ENCODE measurements at places on chromosomes 16 and 17.

DNA sequence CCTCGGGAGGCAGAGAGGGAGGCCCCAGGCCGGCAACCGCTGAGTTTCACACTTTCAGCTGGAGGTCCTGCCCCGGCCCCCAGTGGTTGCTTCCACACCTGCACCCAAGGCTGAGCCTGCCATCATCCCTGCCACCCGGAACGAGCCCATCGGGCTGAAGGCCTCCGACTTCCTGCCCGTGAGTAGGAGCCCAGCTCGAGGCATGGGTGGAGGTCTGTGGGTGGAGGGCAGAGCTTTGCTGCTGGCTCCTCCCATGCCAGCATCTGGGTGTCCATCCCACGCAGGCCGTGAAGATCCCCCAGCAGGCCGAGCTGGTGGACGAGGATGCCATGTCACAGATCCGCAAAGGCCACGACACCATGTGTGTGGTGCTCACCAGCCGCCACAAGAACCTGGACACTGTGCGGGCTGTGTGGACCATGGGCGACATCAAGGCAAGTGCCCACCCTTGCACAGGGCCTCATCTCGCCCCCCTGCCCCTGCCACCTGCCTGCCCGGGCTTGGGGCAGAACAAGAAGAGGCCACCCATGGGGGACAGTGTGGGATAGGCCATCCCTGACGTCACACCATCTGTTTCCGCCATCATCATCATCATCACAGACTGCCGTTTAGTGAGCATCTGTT lies 19.6 kb downstream of the KATNB1 start:
- DNase-seq: no peak

GRCh38 chr17:40553694-40554534 lies 11.4 kb downstream of the CCR7 start:
- DNase-seq: no peak

- no peak for DNase-seq
These were observed 23.8 kb downstream of the MINK1 start for GRCh38 chr17:4856937-4857314.

DNA sequence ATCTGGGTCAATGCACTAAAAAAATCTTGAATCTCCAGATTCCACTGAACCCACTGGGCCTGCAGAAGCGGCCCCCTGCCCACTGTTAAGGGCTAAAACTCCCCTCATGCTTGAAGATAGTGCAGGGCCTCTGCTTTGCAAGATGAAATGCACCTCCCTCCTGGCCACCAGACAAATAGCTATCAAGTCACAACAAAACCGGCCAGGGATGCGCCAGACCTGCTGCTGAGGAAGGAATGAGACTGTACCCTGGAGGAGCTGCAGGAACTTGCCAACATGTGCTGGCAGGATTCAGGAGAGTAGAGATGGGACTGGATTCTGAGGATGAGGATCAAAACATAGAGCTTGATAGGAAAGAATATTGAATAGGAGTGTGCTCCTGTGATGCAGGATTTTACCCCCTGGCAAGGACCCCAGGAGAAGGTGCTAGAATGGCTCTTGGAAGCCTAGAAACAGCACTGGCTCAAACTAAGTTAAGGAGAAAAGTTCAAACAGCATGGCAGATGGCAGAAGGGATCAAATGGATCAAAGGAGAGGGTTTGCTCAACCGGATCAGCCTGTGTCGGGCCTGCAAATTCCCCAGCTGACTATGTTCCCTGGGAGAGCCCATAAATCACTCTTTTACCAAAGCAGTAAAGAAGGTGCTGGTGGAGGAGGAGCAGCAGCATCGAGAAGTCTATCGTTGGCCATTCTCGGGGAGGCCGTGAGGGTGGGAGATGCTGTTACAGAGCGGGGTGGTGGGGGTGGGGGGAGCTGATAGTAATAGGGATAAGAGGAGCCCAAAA lies 27.2 kb upstream of the XYLT2 start:
- no peak for DNase-seq

- no peak for DNase-seq
These were observed 14.0 kb downstream of the MARCHF10 start for GRCh38 chr17:62793919-62794665.

DNA sequence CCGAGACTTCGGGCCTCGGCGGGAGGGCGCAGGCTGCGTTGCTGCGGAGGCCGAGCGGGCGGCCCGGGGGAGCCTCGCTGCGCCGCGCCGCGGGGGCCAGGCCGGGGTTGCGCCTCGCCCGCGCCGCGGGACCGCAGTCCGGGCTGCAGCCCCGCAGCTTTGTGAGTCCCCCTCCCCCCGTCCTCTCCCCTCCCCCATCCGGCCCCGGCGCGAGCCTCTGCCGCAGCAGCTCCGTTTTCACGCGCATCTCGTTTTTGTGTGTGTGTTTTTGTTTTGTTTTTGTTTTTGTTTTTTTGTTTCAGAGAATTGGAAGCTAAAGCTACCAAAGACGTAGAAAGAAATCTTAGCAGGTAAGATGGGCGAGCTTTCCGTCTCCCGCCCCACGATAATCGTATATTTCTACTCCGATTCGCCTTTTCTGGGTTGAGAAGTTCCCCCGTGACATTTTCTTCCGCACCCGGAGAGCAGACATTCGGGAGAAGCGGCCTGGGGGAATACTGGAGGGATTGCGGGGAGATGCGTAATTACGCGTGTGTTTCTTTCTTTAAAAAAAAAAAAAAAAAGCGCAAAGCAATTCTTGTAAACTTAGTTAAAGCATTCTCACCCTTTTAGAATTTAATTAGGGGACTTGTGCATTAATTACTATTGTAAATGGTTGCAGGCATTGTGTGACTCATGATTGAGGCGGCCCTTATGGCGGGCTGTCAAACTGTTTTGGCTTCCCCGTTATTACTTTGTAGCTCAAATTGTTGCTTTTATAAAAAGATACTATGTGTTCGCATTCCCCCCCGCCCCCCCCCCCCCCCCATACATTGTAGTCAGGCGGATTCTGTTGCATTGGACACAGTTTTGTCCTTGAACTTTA lies 732 bp downstream of the TNRC6A start:
- peak; percentile 9 for DNase-seq

GRCh38 chr16:12677502-12677901 lies 126.2 kb downstream of the CPPED1 start:
- DNase-seq: no peak

- DNase-seq: no peak
These were observed 21.5 kb downstream of the MRC2 start for GRCh38 chr17:62648956-62649294.

DNA sequence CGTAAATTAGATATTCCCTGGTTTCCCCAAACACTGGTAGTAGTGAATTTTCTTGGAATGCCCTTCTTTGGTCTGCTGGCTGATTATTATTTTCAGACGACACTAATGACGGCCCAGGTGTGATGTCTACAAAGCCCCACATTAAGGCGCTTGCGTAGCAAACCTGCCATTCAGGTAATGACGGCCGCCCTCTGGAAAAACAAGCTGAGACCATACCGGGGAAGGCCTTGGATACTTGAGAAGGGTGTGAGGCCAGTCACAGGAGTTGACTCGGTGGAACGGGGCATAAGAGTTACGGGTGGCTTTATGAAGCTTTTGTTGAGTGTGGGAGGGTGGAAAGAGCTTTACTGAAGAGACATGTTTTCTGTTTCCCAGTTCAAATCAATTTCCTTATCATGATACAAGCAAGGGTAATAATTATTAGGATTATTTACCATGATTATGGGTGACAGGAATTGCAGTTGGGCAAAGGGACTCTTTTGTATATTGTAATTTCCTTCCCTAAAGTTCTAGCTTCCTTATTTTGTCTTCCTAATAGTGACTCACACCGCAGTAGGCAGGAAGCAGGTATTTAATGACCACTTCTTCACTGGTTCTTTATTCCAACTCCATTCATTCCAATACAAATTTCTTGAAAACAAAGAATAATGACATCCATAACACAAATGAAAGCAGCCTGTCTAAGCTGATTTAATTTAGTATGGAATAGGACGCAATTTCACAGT lies 24.8 kb downstream of the KRT23 start:
- DNase-seq: no peak

- DNase-seq: no peak
These were observed 3.3 kb upstream of the PITPNA start for GRCh38 chr17:1565877-1566276.

DNA sequence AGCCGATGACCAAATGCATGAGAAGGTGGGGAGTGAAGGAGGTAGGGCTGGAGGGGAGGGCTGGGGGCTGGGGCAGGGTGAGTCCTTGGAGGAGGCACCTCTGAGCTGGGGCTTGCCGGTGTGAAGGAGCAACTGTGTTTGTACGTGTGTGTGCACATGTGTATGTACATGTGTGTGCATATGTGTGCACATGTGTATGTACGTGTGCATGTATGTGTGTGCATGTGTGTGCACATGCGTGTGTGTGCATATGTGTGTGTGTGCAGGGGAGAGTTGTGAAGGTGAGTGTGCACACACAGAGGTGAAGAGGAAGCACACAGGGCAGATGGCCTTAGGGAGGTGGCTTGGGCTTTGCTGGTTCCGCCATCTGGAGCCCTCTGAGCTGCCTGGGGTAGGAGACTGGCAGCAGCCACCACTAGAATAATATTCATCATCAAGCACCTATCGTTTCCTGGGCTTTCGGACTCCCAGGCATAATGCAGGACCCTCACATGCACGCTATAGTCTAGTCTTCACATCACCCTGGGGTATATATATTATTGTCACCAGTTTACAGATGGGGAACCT lies 120.9 kb upstream of the CDC42EP4 start:
- no peak for DNase-seq

- no peak for DNase-seq
These were observed 1.2 kb upstream of the FOXF1 start for GRCh38 chr16:86508947-86509758.

DNA sequence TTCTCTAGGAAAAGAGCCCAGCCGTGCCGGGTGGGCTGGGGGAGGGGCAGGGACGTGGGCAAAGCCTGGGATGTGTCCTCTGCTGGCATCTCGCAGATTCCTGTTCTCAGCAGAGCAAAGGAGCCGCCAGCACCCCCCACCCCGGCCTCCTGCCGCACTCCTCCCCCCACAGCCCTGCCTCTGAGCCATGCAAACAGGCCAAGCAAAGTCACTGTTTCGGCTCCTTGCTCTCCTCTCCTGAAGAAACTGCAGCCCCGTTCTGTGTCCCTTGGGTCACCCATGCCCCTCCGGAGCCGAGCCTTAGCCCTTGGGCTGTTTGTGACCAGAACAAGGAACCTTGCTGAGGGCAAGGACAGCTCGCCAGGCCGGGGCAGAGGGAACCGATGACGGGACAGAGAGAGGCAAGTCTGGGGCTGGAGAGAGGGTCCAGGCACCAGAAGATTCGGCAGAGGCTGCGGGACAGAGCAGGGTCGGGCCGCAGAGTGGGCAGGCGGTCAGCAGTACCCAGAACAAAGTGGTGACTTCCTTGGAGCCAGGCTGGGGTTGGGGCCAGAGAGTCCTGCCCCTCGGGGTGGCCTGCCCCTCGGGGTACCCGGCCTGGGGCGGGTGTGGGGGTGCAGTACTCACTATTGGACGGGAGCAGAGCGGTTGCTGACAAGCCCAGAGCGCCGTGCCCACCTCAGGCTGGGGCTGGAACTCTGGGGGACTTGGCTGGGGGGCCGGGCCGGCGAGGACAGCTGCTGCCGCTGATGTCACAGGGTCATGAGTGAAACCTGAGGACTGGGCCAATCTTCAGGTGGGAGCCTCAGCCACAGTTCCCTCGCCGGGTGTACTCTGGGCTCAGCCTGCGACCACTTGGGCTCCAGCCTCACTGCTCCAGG lies 9.2 kb upstream of the PRR29 start:
- no peak for DNase-seq

DNA sequence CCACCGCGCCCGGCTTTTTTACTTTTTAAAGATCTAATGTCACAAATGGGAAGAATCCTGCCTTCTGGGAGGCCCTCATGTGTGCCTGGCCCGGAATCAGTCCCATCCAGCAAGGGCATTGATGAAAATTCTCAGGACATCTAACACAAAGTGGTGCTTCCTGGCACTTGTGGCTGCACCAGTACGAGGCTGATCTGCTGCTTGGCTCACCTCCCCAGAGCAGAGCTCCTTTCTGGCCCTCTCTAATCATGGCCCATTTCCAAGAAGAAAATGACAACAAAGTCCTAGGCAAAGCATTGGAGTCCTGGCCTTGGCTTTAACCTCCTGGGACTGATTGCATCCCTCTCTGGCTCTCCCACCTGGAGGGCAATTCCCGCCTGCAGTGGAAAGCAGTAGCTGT lies 50.7 kb upstream of the SIAH1 start:
- no peak for DNase-seq

GRCh38 chr17:41061964-41062363 lies 2.0 kb upstream of the KRTAP2-3 start:
- DNase-seq: no peak

DNA sequence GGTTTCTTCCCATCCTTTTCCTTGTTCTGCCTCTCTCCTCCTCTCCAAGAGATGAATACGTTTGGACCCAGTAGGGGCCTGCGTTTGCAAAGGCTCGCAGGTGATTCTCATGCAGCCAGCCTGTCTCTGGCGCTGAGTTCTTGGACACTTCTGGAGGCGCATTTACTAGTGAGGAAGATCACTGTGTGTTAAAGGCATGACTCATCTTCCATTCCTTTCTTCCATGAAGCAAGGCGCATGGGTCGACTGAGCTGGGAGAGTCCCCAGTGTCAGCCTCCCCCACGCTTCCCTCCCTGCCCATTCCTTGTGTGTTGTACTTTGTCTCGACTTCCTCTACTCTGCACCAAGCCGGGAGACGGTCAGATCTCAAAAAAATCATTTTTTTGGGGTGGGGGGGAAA lies 159.9 kb upstream of the EEF2KMT start:
- no peak for DNase-seq

GRCh38 chr17:29412780-29413565 lies 22.8 kb downstream of the TAOK1 start:
- no peak for DNase-seq

- no peak for DNase-seq
These were observed 2.2 kb upstream of the TOX3 start for GRCh38 chr16:52549011-52549692.

GRCh38 chr17:81322271-81323082 lies 27.4 kb upstream of the SLC38A10 start:
- DNase-seq: peak; percentile 16

- no peak for DNase-seq
These were observed 28.7 kb upstream of the DNAI2 start for GRCh38 chr17:74245145-74245831.

DNA sequence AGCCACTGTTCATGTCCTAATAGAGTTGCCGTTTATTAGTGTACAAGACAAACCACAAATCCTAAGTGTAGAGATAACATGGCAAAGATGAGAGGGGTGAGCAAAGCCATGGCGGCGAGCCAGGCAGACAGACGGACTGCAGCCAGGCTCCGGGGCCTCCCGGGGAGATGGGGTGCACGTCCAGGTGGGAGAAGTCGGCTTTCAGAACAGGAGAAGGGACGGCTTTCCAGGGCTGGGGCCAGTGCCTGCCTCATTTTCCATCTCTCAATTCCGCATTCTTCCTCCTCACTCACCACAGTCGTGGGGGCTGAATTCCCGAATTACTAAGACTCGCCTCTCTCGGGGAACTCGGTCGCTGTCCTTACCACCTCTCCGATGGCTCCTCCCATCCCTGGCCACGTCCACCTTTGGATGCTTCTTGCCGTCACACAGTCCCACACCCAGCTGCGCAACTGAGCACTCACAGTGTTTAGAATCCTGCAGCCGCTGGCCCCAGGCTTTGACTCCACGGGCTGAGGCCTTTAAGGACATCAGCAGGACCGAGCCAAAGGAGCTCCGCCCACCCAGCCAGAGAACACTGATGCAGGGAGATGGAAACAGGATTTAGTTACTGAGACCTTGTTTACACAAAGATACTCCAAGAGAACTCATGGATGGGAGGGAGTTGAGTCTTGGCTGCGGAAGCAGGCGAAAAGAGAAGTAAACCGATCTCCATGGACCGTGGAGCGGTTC lies 59.7 kb downstream of the RNF112 start:
- no peak for DNase-seq

GRCh38 chr17:79749156-79749815 lies 18.5 kb downstream of the ENPP7 start:
- no peak for DNase-seq

Data from activated T-cell treated with anti-CD3 and anti-CD28 coated beads for 24 hours (primary cell).